Thyroid gland (tissue), 4 donors: ENCODE measurements at places on chromosomes 7 and 10.
A peak's percentile ranks its signal among the peaks of the same experiment; 100 is the strongest.

- DNase-seq = no peak
Measured at GRCh38 chr10:6009150-6009549, 31.8 kb upstream of the IL15RA start.

DNA sequence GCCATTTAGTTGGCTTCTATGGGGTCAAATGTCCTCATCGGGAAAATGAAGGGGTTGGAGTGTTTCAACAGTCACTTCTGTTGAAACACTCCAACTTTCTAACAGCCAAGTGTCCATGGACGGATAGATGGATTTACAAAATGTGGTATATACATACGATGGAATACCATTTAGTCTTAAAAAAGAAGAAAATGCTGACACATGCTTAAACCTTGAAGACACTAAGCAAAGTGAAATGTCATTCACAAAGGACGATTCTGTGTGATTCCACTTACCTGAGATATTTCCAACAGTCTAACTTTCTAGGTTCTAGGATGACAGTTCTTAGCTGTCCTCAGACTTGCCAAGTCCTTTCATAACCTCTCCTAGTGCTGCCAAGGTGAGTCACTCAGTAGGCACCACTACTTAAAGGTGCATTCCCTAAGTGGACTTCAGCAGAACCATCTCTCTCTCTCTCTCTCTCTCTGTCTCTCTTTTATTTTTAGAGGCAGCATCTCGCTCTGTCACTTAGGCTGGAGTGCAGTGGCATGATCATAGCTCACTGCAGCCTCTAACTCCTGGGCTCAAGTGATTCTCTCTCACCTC, 69.0 kb downstream of the DENND2A start:
- DNase-seq = no peak

GRCh38 chr7:37549076-37549931, 100.6 kb upstream of the ELMO1 start:
- DNase-seq = no peak

- DNase-seq = no peak
Measured at GRCh38 chr7:19368491-19368925, 223.3 kb upstream of the FERD3L start.

DNA sequence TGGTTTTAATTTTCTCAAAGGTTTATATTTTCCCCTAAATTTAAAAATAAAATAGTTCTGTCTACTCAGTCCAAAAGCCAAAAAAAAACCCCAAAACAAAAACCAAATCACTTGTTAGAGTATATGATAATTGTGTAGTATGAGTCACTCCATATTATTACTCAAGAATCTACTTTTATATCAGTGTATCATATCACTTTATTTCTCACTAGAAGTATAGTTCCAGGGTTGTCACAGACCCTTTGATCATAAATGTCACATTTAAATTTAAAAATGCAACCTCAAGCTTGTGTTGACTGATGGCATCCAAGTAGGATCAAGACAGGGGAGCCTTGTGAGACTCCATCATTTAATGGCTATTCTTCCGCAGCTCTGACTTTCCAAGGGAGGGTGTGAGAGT, 61.0 kb downstream of the PAPSS2 start:
- no peak for DNase-seq

- no peak for DNase-seq
Measured at GRCh38 chr7:15778191-15778590, 91.7 kb upstream of the MEOX2 start.

DNA sequence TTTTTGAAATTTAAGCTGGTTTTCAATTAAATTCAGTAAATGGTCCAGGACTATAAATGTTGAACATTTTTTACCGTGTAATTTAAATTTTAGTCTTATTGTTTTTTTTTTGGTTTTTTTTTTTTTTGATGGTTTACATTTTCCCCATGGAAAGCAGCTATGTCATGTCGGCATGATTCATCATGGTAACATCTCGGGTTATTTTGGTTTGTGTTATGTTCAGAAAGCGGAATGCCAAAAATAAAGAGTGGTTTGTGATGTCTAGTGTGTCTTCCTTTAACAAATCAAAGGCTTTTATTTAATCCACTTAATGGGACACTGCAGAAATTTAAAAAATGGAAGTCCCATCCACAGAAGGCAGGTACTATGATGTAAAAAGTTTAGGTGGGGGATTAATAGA, 58.5 kb downstream of the TRUB1 start:
- no peak for DNase-seq

- no peak for DNase-seq
Measured at GRCh38 chr10:71006506-71006905, 118.1 kb upstream of the PCBD1 start.

DNA sequence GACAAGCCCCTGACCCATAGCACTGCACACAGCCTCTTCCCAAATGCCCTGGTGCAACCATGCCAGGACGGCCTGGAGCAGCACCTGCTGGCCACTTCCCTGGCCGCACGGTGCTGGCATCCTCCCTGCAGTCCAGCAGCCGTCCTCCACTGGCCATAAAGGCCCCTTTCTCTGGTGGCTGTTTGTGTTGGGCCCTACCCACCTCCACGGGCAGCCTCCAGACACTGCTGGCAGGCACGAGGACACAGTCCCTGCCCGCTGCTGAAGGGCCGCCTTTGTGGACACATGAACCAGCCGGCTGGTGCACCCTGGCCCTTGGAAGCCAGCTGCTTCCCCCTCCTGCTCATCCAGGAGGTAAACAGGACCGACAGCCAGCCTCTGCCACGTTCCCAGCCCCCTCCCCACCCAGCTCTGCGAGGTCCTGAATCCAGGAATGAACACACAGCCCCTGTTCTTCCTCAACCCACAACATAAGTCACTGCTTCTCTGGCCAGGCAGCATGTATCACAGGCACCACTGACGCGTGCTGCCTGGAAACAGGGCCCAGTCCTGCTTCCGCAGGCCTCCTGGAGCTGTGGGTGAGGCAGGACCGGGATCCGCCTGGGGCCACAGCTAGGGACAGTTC, 43.8 kb downstream of the SPOCK2 start:
- peak; percentile 57 for DNase-seq

GRCh38 chr10:69088471-69088769, 517 bp downstream of the SRGN start:
- no peak for DNase-seq

GRCh38 chr10:73591935-73592699, 975 bp upstream of the USP54 start:
- peak; percentile 90 for DNase-seq

GRCh38 chr7:110400411-110400810, 690.5 kb upstream of the LRRN3 start:
- no peak for DNase-seq

DNA sequence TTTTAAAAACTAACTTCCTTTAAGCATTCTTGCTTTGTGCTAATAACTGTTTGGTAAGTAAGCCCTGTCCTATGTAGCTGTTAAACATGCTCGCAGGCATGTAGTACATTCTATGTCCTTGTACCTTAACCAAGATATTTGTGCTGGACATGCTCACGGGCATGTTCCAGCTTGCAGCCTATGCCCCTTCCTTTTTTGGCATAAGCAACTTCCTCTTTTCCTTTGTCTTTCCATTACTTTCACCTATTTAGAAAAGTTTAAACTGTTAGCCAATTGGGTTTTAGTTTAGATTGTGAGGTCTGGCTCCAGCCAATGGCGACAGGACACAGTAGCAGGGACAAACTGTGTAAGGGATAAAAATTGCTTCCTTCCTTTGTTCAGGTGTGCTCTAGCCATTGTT, 14.4 kb upstream of the APBB1IP start:
- no peak for DNase-seq

GRCh38 chr7:35630024-35630972, 64.6 kb downstream of the HERPUD2 start:
- no peak for DNase-seq

GRCh38 chr7:115722302-115722977, 308.1 kb downstream of the TFEC start:
- DNase-seq = no peak

GRCh38 chr7:17015598-17016031, 133.8 kb upstream of the AGR3 start:
- no peak for DNase-seq
